GM12892 (cell line): ENCODE measurements at places on chromosomes 1 and 21.

- DNase-seq: no peak
These were observed 152.7 kb upstream of the CHRM3 start for GRCh38 chr1:239233626-239234025.

DNA sequence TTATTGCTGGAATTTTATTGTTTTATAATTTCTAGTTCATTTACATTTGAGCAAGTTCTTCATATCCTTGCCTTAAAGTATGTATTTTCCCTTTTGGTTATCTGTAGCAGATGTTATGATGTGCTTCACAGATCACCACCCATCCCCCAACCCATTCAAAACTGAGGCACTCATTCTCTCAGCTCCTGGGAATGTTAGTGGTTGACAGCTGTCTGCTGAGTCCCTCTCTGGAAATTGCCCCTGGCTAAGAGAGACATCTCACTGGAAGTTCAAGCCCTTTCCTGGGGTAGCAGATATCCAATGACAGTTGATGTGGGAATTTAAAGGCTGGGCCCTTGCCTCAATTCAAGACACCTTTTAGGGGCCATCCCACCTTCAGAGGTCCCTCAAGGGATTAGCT is 4.3 kb upstream of the DPYD start:
- DNase-seq: no peak

DNA sequence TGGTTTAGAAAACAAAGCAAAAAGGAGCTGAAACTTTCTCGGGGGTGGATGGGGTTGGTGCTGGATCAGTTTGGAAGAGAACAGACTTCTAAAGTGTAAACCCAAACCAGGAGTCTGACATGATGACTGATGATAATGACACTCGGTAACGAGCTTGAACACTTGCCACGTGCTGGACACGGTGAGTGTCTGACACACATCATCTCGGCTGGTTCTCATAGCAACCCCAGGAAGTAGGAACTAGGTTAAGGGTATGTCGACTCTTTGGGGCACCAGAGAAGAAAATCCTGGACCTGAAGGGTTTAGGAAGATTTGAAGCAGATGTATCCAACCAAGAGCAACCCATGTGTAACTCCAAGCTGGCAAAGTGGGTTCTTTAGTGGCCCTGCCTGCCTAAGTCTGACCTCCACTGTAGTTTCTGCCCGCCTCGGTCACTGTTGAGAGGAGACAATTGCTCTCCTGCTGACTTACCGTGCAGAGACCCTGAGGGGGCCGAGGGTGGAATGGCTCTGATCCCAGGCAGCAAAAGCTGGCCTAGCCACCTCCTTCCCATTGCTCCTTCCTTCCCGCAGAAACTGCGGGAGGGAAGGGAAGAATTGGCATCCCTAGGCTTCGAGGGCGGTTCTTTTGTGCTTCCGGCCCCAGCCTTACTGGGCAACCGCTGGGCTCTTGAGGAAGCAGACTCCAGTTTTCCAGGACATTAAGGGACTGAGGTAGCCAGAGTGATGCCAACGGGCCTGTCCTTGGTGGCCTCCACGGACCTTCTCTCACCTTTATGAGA is 156.0 kb downstream of the TOMM20 start:
- no peak for DNase-seq

- DNase-seq: no peak
These were observed 145.4 kb downstream of the GALNT2 start for GRCh38 chr1:230212405-230212936.

GRCh38 chr1:239209591-239209990 is 176.8 kb upstream of the CHRM3 start:
- no peak for DNase-seq

GRCh38 chr1:87134625-87135328 is 193.9 kb upstream of the LMO4 start:
- DNase-seq: no peak

DNA sequence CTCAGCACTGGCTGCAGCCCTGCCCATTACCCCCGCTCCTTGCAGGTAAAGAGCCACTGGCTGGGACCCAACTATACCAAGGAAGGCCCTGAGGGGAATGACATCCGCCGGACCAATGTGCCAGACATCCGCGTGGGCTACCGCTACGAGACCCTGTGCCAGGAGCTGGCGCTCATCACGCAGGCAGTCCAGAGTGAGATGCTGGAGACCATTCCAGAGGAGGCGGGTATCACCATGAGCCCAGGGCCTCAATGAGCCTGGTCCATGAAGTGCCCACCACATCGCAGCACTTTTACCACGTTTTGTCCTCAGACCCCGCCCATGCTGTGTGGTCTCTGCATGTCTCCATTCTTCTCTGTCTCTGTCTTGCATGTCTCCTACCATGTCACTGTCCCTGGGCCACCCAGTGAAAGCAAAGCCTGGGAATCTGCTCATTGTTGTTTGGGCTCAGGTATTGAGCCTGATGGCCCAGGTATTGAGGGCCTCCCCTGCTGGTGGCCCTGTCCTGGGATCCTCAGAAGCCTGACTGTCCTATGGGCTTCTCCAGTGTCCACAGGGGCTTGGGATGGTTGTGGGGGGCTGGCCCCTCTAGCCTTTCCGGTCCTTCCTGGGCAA is 11.4 kb downstream of the AMPD2 start:
- no peak for DNase-seq

DNA sequence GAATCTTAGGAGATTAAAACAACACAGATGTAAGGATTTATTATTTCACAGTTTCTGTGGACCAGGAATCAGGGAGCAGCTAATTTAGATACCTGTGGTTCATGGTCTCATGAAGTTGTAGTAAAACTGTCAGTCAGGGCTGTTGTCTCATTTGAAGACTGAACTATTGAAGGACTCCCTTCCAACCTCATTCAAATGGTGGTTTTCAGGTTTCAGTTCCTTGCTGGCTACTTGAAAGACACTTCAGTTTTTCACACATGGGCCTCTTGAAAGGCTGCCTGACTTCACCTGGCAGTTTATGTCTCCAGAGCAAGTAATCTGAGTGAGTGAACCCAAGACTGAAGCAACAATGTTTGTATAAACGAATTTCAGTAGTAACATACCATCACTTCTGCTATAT is 915.9 kb downstream of the PLA2G4A start:
- DNase-seq: no peak
